Lower lobe of right lung (tissue), 2 donors: ENCODE measurements at places on chromosomes 1 and 21.

GRCh38 chr1:6985549-6986276, 200.5 kb downstream of the CAMTA1 start:
- no peak for DNase-seq

- no peak for DNase-seq
Observed at GRCh38 chr21:44366586-44367211, 13.3 kb downstream of the TRPM2 start.

DNA sequence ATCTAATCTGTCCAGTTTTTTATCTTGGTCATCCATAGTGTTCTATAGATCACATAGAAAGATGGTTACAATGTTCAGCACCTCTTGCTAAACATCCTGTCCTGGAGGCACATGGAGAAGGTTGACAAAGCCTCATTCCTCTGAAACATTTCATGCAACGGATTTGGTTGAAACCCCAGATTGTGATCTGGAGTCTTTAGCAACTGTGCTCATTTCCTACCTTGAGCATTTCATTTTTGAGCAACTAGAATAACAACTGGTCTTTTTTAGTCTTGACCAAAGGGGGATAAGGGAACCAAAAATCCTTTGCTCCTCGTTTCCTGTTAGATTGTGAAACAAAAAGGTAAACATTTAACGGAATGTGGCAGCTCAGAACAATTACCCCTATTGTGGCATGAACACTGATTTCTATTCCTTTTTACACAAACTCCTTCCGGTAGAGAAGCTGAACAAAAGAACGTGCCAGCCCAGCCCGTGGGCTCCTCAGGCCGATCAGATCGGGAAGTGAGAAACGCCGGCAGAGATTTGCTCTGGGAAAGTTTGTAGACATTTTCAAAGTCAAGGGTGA, 94.7 kb upstream of the ERRFI1 start:
- DNase-seq, result no peak

DNA sequence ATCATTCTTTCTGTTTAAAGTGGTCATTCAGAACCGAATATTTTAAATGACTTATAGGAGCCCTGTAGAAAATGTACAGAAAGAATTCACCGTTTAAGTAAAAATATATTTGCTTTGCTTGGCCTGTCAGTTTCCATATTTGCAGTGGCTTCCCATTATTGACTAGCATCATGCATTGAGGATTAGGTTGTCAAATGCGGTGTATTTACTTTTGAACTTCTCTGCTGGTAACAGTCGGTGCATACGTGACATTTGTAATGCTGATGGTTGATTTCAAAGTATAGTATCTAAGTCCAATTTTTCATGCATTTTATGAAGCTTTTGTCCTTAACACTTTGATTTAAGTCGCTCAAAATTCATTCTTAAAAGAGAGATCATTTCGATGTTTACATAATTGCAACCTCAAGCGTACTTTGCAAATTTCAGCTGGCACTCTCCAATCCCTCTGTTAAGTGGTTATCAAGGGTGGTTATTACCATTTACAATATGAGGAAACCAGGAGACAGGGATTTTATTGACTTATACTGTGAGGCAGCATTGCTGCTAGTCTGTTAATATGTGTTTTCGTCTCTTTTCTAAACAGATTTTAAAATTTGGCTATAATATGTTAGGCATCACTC, 201.6 kb downstream of the SDCCAG8 start:
- DNase-seq, result no peak

DNA sequence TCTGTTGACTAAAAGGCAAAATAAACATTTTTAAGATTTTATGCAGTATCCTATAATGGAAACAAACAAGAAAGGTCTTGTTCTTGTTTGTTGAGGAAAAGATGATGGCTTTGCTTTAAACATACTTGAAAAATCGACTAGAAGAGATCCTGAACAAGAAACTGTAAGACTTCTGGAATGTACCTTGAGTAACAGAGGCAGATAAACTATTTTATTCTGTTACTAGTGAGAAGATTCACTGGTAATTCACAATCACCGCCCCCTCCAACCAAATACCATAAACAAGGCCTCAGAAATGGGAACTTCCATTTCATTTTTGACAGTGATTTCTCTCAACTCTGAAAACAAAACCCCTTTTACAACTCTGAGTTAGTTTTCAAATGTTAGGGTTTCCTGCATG, 18.1 kb downstream of the TSEN15 start:
- DNase-seq, result no peak
